ENCODE measurements at places on chromosomes 7 and 10.

DNA sequence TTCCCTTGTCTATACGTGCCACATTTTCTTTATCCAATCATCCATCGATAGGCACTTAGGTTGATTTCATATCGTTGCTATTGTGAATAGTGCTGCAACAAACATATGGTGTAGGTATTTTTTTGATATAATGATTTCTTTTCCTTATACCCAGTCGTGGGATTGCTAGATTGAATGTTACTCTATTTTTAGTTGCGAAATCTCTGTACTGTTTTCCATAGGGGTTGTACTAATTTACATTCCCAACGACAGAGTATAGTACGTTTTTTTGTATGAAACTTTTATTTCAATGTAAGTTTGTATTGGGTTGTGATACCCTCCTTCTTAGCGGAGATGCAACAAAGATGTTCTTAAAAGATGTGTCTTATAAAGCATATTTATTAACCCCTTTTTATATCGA lies 30.0 kb downstream of the AKR1B1 start:
- no peak for DNase-seq

DNA sequence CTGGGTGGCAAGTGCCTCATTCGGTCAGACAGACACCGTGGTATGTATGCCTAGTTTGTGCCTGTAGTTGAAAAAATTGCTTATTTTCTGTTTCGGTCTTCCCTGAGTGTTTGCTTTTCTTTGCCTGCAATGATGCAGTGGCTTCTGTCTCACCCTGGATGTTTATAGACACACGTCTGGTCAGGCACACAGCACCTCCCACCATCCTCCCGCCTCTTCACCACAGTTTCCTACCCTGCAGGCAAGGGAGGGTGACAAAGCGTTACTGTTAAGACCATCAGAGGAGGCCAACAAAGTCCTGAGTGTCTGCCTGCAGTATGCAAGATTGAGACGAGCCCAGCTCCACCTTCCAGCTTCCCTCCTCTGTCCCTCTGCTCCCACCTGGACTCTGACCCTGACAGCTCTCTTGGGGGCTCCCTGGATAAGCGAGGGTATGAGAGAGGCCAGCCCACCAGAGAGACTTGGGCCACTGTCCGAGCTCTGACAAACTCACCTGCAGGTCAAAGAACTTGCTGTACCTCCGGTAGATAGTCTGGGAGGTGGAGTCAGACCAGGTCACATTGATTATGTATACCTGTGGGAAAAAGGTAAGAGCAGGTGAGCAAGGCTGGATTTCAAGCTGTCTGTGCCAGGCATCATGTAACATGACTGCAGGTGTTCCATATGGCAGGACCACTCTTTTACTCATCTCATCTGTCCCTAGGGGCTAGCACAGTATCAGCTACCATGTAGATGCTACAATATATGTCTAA lies 54.4 kb downstream of the SH3PXD2A start:
- no peak for DNase-seq

DNA sequence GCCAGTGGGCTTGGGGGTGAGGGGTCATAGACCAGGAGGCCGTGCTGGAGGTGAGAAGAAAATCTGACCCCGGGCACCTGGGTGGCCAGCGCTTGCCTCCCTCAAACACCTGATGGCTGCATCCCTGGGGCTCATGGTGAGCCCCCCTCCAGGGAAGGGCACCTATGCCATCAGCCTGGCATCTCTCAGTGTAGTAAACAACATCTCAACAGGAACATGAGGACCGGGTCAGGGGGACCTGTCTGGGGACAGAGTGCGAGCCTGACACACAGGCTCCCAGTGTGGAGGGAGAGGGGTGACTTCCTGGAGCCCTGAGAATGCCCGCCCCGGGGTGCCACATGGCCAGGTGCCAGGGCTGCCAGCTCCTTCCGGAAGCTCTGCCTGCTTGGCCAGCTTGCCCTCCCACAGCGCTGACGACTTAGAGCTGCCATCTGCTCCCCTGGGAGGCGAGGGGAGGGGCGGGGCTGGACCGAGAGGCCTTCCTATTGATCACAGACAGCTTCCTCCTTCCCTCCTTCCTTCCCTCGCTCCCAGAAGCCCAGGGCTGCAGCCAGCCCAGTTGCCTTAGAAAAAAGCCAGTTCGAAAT lies 12.3 kb downstream of the STX1A start:
- no peak for DNase-seq

GRCh38 chr10:71980181-71981014 lies 16.2 kb downstream of the CHST3 start:
- peak; percentile 45 for DNase-seq

GRCh38 chr10:49163741-49164140 lies 24.4 kb downstream of the TMEM273 start:
- DNase-seq, result no peak

- no peak for DNase-seq
Observed at GRCh38 chr10:30825495-30825894, 195.9 kb upstream of the LYZL2 start.

Data from CMK (cell line).